ENCODE measurements at places on chromosomes 2 and 18.

- DNase-seq: no peak
These were observed 35.5 kb downstream of the POU3F3 start for GRCh38 chr2:104889291-104889959.

GRCh38 chr2:36611316-36611990, 13.5 kb upstream of the FEZ2 start:
- no peak for DNase-seq

DNA sequence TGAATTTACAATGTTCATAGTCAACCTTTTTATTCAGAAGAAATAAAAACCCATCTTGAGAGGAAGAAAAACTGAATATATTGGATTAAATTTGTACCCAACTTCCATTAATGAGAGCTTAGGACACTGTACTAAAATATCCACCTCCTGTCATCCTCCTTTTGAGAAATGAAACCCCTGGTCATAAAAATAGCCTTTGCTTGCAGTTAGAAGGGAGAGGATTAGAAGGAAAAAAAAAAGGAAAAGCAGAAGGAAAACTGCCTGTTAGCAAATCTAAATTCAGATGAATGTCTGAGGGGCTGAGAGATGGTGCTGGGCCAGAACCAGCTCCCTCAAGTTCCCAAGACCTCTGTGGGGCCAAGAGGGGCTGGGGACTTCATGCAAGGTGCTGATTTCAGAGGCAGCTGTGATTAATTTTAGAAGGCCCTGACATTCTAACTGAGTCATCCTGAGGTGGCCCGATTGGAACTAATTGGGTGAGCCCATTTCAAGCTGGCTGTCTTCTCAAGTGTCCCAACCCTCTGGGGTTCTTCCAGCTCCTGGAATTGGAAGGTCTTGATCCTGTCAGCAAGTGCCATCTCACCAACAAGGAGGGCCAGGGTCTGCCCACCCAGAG, 38.4 kb upstream of the BIN1 start:
- DNase-seq: peak; percentile 58

GRCh38 chr2:62119311-62119974, 76.5 kb upstream of the B3GNT2 start:
- DNase-seq: no peak

- DNase-seq: peak; percentile 54
These were observed 405.7 kb downstream of the FBXO15 start for GRCh38 chr18:73741946-73742345.

- no peak for DNase-seq
These were observed 477.8 kb upstream of the DCC start for GRCh38 chr18:51862051-51862715.

- DNase-seq: no peak
These were observed 89.8 kb downstream of the FHOD3 start for GRCh38 chr18:36387310-36387709.

GRCh38 chr2:190578158-190579057, 43.9 kb upstream of the NEMP2 start:
- DNase-seq: peak; percentile 33

DNA sequence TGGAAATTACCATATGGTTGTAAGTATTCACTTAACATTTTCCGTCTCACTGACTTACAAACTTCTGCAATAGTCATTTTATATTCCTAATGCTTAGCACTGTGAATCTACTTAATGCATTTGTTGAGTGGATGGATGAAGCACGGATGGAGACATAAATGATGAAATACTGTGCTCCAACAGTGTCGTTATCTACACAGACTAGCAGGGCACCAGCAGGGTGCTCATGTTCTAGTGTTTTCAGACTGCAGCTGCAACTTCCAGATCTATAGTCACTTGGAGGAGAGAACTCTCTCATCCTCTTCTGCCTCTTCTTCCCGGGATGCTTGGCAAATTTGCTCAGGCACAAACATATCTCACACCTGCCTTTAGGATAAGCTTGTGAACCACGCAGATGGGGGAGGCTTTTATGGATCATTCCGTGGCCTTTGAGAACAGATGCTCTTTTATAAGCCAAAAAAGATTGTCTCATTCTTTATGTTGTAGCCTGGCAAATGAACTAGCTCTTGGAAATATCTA, 797.7 kb downstream of the MBD2 start:
- no peak for DNase-seq

GRCh38 chr2:32768387-32769174, 140.7 kb downstream of the TTC27 start:
- no peak for DNase-seq

DNA sequence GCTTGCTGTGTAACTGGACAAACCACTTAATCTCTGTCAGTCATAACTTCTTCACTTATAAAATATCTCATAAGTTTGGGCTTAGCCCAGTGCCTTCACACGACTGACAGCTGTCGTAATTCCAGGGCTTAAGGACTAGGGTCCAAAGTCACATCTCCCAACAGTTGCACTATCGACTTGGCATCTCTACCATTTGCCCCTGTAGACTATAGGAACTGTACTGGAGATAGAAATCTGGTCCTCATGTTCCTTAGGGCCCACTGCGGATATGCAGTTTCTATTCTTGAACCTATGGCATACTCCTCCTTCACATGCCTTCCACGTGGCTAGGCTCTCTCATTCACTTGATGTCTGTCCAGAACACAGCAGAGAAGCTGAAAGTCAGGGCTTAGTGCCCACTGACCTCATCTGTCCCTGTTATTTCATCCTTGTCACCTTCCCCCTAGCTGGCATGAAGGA, 2.7 kb downstream of the ABHD1 start:
- no peak for DNase-seq

- DNase-seq: no peak
These were observed 222.6 kb upstream of the CTAGE1 start for GRCh38 chr18:22640281-22640842.

- DNase-seq: peak; percentile 90
These were observed 101.6 kb downstream of the AP1S3 start for GRCh38 chr2:223735659-223736244.
